ENCODE measurements at places on chromosomes 12 and 14.
A peak's percentile ranks its signal among the peaks of the same experiment; 100 is the strongest.

DNA sequence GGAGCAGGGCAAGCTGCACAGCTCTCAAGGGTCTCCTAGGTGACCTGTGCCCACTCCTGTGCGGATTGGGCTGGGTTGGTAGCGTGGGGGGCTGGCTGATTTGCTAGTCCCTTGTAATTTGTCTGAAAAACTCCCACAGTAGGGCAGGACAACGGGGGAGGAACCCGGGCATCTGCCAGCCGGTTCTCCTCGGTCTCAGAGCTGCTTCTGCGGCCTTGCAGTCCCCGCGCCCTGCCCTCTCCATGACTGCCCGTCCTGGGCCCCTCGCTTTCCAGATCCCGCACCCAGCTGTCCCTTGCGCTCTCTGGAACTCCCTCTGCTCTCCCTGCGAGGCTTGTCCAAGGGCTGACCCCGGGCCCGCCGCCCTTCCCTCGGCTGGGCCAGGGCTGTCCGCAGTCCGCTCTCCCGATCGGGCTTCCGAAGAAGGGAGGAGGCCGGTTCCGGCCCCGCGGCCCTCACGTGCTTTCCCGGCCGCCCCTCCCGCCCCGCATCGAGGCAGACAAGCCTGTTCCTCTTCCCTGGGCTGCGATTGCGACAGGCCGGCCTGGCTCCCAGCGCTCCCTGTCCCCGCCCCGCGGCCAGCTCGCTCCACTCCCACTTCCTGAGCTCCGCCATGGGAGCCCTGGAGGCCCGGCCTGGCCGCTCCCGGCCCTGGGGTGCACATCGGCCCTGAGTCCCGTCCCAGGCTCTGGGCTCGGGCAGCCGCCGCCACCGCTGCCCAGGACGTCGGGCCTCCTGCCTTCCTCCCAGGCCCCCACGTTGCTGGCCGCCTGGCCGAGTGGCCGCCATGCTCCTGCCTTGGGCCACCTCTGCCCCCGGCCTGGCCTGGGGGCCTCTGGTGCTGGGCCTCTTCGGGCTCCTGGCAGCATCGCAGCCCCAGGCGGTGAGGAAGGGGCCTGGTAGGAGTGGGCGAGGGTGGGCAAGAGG is at the start of gene LTBR:
Gene LTBR, plus strand, starts transcription at position 591 of the 927 bp plus-strand sequence. Its CDS starts 197 bp downstream, at position 788.
- peak; percentile 52 for DNase-seq

DNA sequence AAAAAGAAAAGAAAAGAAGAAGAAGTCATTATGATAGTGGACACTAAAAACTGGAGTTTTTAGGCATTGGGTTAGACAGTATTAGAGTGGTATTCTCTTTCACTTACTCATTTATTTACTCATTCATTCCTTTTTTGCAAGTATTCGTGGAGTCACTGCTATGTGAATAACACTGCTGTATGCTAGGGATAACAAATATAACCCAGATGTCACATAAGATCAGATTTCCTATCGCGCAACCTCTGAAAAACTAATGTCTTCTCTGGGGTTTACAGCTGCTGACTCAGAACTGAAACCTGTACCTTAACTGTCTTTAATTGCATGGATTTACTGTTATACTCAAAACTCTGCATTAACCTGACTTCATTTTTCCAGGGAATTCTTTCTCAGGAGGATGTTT is 353.7 kb downstream of the LRIG3 start:
- no peak for DNase-seq

- DNase-seq: no peak
These were observed 263.0 kb upstream of the SOX5 start for GRCh38 chr12:24212496-24212895.

DNA sequence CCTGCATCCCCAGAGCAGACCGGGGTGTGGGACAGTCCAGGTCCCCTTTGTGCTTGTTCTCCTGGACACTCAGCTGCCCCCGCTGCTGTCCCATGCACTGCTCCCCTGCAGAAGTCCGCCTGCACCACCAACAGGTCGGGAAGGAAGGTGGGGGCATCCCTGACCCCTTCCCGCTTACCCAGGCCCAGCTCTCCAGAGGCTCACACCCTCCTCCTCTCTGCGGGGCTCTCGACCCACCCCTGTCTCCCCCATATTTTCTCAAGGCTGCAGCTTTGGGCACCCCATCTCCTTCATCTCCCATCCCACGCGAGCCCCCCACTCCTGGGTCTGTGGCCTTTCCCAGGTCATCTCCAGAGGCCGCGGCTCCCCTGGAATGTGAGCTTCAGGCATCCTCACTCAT is 9.4 kb downstream of the ZBTB42 start:
- DNase-seq: no peak

DNA sequence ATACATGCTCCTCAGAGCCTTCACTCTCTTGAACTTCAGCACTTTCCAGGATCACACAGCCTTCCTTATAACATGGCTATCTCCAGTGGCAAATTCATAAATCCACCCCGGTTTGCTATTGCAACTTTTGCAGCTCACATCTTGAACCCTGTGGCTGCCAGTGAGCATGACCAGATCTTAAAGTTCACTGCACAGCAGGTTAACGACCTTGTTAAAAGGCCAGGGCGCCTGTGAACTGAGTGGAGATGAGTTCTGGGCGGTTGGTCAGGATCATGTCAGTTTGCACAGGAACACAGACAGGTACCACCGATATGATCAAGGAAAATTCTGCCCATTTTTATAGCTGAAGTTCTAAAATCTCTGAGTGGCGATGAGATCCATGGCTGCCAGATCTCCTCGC is 24.7 kb upstream of the LTA4H start:
- no peak for DNase-seq

- DNase-seq: peak; percentile 50
These were observed 2.6 kb upstream of the WNT10B start for GRCh38 chr12:48973941-48974673.

DNA sequence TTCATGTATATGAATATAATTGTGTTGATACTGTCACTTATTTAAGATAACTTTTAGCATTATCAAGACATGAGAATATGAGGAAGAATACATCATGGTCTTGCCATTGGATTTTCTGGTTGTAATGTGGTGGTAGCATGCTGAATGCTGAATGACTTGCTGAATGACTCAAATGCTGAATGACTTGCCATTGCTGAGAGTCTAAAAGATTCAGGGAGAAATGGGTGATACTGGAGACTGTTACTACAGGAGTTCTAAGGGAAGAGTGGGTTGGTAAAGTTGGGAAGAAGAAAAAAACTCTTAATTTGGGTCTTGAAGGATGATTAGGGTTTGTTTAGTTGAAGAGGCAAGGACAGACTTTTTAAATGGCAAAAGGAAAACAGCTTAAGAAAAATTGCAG is 72.1 kb upstream of the MANSC4 start:
- no peak for DNase-seq

DNA sequence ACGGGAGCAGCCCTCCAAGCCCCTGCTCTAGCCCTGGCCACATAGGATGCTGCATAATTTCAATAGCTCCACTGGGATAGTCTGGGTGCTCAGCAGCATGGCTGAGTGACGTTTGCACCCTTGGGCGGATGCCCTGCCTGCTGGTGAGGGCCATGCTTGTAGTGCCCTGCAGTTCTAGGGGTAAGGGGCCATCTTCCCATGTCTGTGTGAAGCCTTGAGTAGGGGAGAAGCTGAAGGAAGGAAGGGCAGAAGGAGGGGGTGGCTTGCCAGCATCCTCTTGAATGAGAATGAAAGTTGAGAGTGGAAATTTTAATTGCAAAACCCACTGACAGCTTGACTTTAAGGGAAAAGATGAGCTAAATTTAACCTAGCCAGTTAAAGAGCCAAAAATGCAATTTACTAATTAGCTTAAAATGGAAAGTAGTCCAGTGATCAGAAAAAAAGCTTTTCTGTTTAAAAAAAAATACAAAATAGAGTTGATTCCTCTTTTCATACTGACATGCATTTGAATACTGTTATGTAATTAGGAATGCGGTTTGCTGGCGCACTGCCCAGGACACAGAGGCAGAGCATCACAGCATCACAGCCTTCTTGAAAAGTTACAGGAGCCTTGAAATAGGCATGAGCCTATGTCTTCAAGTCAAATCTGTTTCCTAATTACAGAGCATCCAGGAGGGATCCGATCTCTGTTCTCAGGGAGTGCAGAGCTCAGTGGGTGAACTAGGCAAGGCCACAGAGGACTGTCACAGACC is 18.5 kb upstream of the EML1 start:
- no peak for DNase-seq

DNA sequence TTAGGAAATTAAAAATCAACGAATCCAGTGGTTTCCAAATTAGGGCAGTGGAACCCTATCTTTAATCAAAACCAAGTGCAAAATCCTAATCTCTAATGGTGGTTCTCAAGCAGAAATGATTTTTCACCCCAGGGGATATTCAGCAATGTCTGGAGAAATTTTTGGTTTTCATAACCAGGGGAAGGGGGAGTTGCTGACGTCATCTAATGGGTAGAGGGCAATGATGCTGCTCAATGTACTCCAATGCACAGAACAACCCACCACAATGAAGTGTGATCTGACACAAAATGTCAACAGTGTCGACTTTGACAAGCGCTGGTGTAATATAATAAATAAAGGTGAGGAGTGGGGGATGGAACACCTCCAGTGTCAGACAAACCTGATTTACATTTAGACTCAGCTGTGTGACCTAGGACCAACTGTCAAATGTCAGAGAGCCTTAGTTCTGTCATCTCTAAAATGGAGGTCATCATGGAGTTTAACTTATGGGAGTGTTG is 81.5 kb downstream of the CMKLR1 start:
- no peak for DNase-seq

DNA sequence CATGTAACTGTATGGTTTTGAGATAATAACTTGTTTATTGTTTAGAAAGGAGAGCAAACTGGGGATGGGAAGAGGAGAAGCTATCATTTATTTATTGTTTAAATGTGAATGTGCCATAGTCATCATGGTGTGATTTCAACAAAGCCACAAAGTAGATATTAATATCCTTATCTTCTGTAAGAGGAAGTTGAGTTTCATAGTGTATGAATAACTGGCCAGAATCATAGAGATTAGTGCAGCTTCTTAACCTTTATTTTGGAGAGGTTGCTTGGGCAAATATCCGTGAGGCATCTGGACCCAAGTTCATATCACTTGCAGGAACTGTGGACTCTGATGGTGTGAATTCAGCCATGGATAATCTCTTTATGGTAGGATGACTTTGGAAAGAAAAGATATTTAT is 26.8 kb upstream of the LYZ start:
- DNase-seq: no peak

GRCh38 chr12:16076970-16077522 is 165.9 kb downstream of the DERA start:
- DNase-seq: no peak

DNA sequence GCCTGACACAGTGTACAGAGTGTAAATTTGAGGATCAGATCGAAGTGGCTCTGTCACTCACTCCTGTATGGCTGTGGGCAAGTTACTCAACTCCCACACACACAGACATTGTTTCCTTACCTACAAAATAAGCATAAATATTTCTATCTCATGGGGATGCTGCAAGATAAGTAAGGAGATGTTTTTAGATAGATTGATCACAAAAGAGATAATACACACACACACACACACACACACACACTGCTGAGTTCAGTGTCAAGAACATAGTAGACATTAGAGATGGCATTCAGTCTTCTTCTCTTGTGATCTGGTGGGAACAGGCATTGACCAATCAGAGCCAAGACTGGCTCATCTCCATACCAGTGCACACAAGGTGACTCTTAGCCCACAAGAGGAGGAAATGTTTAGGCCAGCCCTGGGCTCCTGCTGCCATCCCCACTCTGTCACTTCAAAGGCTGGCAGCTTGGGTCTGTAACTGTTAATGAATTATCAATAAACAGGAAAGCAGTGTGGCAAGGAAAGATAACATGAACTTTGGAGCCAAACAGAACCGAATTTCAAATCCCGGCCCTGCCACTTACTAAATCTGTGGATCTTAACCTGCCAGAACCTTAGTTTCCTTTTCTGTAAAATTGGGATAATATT is 3.4 kb upstream of the RNASE8 start:
- DNase-seq: no peak

DNA sequence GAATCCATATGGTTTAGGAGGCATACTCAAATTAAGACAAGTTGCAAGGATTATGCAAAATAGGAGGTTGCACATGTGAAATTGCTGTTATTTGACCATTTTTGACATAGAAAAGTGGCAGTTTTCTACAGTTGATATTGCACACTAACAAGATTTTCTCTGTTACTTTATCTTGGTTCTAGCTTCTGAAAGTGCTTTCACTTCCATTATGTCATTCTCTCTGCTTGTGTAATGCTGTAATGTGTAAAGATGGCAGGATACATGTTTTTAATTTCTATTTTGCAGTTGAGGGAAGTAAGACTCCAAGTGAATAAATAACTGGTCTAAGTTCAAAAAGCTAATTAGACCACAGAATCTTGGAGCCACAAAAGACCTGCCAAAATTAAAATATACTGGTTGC is 60.6 kb downstream of the MYRFL start:
- no peak for DNase-seq

GRCh38 chr14:38616959-38617358 is 361.1 kb upstream of the CLEC14A start:
- no peak for DNase-seq

GRCh38 chr12:50924439-50925341 is 27.7 kb upstream of the HIGD1C start:
- DNase-seq: peak; percentile 93

GRCh38 chr12:114767084-114767760 is 83.2 kb upstream of the TBX3 start:
- no peak for DNase-seq

DNA sequence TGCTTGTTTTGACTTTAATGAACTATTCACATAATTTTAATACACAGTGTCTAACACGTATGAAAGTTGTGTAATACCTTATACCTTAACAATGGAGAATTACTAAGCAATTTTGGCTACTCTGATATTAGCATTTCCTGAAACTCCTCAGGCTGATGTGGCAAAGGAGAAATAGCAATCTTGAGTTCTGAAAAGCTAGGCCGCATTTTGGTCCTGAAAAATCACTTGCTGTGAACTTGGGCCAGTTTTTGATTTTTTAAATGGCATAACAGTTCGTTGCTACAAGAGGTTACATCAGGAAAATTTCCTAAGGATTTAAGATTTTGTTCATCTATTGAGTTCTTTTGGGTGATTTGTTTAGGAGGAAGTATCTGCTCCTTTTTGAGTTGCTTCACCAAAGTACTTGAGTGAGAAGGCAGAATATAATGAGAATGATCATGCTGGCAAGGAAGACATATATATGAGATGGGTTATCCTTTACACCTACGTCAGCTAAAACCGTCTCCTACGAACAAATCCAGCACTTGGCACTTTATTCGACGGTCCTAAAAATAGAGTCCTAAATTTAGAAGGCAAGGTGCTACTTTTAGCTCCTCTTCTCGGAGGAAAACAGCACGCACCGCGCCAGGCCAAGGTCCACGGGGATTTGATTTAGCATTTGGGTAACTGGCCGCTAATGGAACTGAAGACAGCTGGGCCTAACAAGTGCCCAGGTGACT is 32.2 kb downstream of the MIA2 start:
- DNase-seq: peak; percentile 30

DNA sequence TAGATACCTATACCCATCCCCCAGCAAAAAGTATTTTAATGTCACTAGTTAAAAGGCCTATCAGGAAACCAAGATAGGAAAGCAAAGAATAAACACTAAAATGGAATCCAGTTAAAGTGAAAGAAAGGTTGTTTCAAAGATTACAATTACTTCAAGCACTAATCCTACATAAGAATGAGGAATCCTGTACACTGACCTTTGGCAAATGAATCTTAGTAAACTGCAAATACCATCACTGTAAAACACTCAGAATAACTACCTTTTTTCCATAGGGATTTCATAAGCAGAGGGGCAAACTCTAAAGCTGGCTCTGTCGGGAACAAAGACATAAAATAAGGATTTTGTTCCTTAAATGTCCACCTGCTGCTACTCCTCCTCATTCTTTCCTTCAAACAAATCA is 25.9 kb downstream of the CEP83 start:
- no peak for DNase-seq

- DNase-seq: no peak
These were observed 6.4 kb downstream of the SLC15A4 start for GRCh38 chr12:128817111-128818015.

Measured in erythroblast (primary cell).